Activated CD4-positive, alpha-beta T cell treated with anti-CD3 and anti-CD28 coated beads, Interleukin-2, Interleukin-4, amounts not matched to agents 100 ng/mL and 50 ng/mL, durations not matched to agents 16 hours and 8 hours (primary cell): ENCODE measurements at places on chromosomes 12 and 14.
A peak's percentile ranks its signal among the peaks of the same experiment; 100 is the strongest.

- DNase-seq: no peak
Observed at GRCh38 chr14:64741200-64741599, 37.0 kb downstream of the PLEKHG3 start.

DNA sequence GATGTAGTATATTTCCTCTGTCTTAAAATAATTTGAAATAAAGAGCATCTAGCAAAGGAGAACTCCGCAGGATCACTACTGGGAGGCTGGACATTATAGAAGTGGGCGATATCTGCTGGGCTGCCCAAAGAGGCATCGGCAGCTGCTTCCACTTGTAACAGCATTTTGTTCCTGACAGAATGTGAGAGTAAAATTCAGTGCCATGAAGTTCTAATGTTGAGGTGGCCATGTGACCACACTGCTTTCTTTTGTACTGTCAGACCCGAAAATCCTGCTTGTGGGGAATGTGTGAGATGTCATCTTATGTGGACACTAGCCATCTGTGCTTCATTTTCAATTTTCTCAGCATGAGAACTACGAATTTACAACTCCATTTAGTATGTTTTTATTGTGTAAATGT, 151.9 kb downstream of the ACSS3 start:
- no peak for DNase-seq

DNA sequence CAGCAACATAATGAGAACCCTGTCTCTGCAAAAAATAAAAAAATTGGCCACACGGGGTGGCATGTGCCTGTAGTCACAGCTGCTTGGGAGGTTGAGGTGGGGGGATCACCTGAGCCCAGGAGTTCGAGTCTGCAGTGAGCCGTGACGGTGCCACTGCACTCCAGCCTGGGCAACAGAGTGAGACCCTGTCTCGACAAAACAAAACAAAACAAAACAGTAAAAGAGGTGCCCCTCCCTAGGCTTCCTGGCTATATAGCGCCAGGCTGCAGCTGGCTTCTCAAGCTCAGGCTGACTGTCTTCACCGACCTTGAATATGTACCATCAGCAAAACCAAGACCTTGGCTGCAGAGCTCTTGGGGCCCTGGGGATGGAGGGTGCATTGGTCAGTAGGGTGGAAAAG, 29.4 kb downstream of the TSPAN9 start:
- no peak for DNase-seq

DNA sequence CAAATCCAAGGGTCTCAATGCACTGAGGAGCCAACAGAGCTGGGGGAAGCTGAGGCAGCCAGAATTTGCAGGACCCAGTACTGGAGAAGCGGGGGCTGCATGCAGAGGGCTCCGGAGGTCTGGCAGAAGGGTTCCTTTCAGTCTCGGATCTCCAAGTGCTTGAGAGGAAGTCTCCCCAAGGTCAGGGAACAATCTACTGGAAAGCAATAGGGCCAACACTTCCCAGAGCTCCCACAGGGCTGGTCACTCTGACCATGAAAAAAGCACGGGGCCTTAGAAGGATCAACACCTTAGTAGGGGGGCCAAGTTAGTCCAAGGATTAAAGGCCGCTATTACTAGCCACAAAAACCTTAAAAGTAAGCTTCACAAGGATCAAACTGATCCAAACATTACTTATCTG, 31.7 kb downstream of the SPPL3 start:
- no peak for DNase-seq

GRCh38 chr14:71752111-71752738, 180.0 kb upstream of the RGS6 start:
- no peak for DNase-seq

GRCh38 chr12:108313241-108313605, 25.9 kb downstream of the CMKLR1 start:
- DNase-seq: no peak

DNA sequence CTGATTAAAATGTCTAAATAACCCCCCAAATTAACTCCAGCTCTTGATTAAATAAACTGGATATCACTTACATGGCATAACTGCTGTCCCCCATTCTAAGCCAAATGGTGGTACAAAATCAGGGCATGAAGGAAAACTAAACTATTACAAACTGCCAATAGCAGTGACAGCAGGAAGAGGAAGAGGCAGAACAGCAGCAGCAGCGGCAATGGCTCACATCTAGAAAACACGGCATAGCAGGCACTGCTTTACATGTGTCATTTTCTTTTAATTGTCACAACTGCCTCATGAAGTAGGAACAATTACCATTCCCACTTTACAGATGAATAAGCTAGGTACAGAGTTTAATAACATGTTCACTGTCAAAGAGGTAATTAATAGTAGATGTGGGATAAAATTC, 92.0 kb downstream of the EPS8 start:
- no peak for DNase-seq

GRCh38 chr14:90424686-90425372, 28.0 kb downstream of the CALM1 start:
- DNase-seq: no peak

GRCh38 chr14:70655110-70655826, 13.6 kb downstream of the TTC9 start:
- DNase-seq: peak; percentile 85

DNA sequence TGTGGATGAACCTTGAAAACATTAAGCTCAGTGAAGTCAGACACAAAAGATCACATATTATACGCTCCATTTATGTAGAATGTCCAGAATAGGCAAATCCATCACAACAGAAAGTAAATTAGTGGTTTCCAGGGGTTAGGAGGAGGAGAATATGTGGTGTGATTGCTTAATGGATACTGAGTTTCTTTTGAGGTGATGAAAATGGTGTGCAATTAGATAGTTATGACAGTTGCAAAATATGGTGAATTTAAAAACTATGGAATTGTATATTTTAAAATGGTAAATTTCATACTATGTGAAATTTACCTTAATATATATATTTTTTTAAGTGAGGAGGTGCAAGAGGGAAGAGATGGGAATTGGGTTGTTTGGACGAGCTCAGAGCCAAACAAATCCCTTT, 46.3 kb upstream of the KICS2 start:
- DNase-seq: no peak

- no peak for DNase-seq
Observed at GRCh38 chr12:45125997-45126396, 75.1 kb upstream of the DBX2 start.
